ENCODE measurements at places on chromosomes 11 and 22.

GRCh38 chr11:104892723-104893511 lies 5.3 kb downstream of the CASP12 start:
- no peak for DNase-seq

DNA sequence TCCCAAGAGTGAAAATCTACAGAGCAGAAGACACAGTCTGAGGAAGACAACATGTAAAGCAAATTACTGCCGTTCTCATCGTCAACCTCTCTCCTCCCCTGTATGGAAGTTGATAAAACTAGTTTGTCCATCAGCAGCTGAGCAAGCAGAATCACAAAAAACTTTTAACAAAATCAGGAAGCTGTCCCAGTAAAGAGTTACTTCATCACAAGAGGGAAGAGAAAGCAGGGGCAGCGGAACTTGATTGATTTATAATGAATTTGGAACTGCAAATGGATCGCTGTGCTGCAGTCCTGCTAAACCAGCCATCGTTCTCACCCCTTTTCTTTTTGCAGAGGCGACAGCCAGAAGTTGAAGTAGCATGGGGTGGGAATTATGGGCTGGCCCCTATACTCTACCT lies 13.7 kb upstream of the UCP3 start:
- no peak for DNase-seq

- no peak for DNase-seq
These were observed 8.9 kb downstream of the ZNRF3 start for GRCh38 chr22:28892175-28892731.

GRCh38 chr11:126310992-126311310 lies 7.1 kb downstream of the DCPS start:
- DNase-seq, result no peak

DNA sequence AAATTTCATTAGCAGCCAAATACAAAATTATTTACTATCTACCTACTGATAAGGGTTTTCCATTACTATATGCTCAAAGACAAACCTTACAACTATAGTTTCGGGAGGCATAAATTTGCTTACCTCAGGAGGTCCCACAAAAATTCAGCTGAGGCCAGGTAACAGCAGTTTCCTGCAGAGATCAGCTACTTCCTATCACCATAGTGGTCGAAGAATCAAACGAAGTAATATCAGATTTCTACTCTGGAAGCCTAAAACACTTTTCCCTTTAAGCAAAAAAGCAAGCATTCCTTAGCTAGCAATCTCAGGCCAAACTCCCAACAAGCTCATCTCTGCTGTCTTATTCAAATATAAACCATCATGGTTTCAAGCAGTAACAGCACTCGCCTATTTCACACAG lies 3.1 kb downstream of the NAP1L4 start:
- DNase-seq, result no peak

- DNase-seq, result no peak
These were observed 122.5 kb downstream of the APIP start for GRCh38 chr11:34793666-34794065.

- DNase-seq, result no peak
These were observed 127.2 kb upstream of the THY1 start for GRCh38 chr11:119550053-119550752.

DNA sequence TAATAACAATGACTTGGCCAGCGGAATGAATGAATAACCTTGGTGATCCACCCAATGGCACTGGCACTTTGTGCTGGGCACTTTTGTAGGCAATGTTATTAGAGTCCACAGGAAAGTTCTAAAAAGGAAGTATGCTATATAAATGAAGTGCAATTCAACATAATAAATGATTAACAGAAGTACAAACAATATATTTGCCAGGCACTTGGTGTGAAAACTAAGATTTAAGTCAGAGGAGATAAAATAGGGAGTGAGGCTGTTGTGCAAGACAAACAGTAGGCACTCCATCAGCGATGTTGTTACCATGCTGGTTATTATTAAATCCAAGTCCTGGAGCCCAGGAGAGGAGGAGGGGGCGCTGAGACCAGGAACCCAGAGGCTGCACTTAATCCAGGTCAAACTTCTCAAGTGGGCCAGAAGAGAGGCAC lies 173.8 kb downstream of the LARGE1 start:
- DNase-seq, result peak; percentile 64

DNA sequence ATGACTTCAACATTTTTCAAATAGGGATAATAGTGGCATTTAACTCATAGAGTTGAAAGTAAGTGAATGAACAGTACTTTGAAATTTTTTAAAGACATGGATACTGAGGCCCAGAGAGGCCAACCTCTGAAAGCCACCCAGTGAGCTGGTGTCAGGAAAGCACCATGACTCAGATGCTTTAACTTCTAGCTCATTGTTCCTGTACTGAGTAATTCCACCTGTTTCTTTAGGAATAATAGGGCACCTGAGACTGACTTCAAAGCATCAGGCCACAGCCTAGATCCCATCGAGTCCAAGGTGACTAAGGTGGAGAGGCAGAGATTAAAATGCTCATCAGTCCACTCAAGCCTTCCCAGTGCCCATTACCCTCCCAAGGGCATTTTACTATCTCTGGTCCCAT lies 491.8 kb upstream of the TENM4 start:
- no peak for DNase-seq

- DNase-seq, result no peak
These were observed 56.9 kb upstream of the CADM1 start for GRCh38 chr11:115561116-115561515.

- DNase-seq, result no peak
These were observed 17.2 kb upstream of the TSKU start for GRCh38 chr11:76765863-76766350.

DNA sequence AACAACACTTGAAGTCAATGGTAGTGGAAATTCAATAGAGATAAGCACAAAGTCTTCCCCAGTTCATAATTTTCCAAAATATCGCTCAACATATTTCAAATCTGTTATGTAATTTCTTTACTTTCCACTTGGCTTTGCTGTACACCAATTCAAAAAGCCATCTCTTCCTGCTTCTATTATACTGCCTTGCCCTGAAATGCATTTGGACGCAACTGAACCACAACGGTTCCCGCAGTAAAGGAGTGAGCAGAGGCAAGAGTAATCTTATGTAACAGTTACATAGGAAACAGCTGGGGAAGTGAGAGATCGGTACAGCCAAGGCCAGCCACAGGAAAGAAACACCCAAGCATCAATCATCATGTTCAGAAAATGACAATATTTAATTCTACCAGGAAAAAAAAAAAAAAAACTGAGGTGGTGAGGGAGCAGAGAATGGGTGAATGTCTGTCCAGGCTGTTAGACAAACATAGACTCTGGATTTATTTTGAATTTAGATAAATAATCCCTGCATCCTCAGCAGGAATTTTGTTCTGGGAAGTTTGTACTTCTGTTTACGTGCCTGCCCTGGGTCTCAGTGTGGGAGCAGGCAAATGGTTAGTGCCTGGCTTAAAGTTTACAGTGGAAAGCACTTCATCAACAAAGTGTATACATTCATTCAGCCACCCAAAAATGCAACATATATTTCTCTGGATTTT lies 392.2 kb downstream of the ETS1 start:
- no peak for DNase-seq

- no peak for DNase-seq
These were observed 53.9 kb downstream of the NCAM1 start for GRCh38 chr11:113015098-113015455.

Data from lower lobe of right lung (tissue), 2 donors.